Stimulated activated CD4-positive, alpha-beta T cell treated with anti-CD3 and anti-CD28 coated beads, Interleukin-15, amount 100 ng/mL, for 24 hours (primary cell): ENCODE measurements at places on chromosomes 5 and 9.
A peak's percentile ranks its signal among the peaks of the same experiment; 100 is the strongest.

DNA sequence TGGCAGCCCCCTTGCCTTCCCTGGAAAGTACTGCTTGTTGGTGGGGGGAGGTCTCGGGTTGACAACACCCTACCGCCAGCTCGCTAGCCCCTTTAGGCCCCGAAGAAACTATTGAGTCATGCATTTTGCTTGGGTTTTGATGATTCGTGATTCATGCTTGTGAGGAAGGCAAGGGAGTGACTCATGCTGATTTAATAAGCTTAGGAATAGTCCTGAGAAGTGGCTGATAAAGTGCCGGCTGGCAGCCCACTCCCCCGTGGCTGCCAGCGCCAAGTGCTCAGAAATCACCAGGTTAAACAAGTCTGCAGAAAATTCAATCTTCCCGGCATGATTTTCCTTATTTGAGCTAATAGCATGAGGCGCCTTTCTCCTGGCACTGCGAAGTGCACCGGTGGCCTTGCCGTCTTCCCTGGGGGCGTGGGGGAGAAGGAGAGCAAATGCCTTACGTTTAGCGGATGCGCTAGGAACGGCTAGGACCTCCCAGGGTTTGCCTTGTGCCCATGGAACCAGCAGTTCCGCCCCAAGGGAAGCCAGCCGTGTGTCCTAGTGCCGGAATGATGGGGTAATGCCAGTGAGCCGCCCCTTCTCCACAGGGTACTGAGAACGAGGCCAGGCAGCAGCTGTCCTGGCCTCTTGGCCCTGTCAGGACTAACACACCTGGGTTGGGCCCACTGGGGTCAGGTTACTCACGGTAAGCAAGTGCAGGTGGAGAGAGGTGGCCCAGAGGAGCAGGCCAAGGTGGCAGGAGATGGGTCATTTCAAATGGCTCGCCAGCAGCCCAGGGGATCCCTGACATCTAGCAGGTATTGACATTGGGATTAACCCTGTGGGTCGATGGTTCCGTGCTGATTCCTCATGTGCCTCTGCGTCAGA lies 151.9 kb downstream of the MACROH2A1 start:
- peak; percentile 16 for DNase-seq

GRCh38 chr5:95424016-95424415 lies 32.9 kb downstream of the FAM81B start:
- no peak for DNase-seq

DNA sequence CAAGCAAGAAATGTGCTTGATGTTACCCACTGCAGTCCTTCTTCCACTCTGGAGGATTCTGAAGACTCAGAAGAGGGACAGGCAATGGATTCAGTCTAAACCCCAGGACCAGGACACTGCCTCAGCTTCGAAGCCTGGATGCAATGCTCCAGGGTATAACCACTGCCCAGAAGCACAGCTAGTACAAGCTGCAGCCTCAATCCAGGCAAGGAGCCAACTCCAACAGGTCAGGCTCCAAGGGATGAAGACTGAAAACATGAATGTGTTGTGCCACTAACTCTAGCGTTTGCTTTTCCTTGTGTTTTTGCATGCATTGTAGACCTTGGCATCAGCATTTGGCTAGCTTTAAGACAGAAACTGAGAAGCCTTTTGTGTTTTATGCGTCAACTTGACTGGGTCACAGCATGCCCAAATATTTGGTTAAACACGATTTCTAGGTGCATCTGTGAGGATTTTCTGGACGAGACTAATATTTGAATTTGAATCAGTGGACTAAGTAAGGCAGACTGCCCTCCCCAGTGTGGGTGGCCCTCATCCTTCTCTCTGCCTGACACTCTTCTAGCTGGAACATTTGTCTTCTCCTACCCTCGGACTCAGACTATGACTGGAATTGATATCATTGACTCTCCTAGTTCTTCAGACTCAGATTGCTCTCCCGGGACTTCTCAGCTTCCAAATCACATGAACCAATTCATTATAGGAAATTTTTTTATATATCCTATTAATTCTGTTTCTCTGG lies 20.5 kb upstream of the GPX3 start:
- no peak for DNase-seq

- DNase-seq, result no peak
These were observed 296.1 kb upstream of the DMAC1 start for GRCh38 chr9:8095672-8096086.

DNA sequence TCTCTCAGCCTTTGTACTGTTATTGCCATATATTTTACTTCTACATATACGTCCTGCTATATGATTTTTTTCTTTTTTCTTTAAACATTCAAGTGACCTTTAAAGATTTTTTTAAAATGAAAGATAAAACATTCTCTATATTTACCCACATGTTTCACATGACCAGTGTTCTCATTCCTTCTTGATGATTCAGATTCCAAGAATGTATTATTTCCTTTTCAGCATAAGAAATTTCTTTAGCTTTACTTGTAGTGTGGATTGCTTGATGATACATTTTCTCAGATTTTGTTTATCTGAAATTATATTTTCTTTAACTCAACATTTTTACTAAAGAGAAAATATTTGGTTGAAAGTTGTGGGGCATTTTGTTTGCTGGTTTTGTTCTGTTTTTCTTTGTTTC lies 792.1 kb downstream of the BRINP1 start:
- no peak for DNase-seq

DNA sequence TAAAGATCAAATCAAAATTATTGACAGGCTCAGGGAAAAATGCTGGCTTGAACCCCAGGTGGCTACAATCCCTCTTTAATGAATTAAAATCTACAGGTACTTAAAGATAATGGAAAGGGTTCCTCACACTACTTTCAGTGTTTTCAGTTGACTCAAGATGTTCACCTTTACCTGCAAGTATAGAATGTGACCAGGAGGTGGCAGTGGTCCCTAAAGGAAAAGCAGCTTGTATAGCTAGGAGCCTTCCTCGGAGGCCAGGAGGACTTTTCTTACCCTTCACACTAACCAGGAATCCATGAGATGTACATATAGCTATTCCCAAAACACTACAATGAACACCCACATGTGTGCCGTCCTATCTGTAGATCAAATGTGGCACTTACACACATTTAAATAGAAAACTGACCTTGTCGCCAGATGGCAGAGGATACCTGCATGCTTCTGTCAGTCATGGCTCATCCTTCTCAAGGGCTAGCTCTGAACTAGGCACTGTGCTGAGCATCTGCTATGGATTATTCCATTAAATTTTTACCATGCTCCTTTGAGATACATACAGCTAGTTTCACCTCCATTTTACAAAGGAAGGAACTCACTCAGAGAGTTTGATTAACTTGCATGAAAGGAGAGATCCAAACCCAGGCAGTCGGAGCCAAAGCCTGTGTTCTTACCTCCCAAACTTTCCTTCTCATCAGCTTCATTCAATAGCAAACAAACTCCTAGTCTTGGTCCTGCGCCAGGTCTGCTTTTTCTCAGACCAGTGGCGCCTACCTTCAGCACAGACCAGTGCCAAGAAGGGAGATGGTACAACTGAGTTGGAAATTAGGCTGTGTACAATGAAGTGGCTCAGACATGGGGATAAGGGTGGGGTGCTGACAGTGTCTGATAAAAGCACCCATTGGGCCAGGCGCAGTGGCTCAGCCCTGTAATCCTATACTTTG lies 24.5 kb downstream of the C9orf152 start:
- DNase-seq, result peak; percentile 69

DNA sequence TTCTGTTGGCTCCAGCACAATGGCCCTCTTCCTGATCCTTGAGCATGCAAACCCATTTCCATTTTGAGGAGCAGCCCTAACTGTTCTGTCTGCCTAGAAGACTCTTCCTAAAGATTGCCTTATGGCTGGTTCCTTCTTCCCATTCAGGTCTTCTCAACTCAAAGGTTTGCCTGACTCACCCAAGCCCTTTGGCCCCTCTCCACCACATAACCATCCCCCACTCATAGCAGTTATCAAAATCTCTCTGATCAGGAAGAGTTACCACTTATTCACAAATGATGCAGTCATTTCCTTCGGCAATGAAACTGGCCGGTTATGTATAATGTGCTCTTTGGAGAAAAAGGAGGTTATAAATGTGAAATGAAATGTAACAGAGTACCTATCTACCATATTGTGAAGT lies 8.9 kb upstream of the POU4F3 start:
- no peak for DNase-seq

DNA sequence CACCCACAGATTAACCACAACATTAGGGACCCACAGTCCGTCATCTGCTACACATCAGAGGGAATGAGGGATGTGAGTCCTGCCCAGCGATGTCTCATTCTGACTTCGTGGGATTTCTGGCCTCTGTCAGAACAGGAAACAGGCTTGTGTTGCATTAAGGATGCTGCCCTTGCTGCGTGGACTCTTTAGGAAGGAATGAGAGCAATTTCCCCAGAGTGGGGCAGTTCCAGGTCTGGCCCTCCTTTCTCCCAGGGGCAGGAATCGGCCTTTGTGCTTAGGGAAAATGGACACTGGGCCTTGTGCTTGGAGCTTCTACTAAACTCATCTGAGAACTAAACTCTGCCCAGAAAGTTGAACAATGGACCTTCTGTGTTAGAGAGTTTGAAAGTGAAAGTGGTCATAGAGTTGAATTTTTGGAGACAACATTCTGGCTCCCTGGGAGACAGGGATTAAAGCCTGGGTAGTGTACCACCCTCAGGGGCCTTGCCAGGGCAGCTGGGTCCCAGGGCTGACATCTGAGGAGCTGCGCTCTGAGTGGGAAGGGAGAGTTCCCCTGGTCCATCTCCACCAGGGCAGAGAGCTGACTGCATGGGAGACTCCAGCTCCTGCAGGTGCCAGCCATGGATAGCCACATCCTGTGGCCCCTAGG lies 37.8 kb upstream of the S1PR3 start:
- DNase-seq, result no peak

DNA sequence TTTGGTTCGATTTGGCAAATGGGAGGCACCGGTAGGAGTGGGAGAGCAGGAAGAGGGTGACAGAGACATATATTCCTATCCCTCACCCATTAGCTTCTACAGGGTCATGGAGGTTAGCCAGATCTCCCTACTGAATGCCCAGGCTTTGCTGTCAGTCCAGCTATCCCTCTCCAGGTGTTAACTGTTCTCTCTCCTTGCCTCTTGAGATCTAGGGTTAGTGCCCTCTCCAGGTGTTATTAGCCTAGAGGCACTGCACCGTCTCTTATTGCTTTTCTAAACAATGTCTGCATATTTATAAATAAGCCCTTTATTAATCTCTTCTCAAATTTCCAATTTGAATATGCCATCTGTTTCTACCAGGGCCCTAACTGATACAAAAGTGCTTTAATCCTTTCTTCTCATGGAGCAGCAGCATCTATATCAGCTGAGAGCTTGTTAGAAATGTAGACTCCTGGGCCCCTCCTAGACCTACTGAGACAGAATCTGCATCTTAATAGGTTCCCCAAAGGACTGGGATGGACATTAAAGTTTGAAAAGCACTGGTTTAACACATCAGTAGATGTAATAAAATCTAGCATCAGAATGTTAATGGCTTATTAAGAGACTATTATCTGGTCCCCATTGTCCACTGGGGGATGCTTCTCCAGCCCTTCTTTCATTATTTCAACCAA lies 322.5 kb upstream of the SLC24A2 start:
- no peak for DNase-seq

- no peak for DNase-seq
These were observed 1.6 kb downstream of the PLCXD3 start for GRCh38 chr5:41508696-41509398.

- DNase-seq, result no peak
These were observed 13.5 kb downstream of the ZNF346 start for GRCh38 chr5:177035976-177036375.

DNA sequence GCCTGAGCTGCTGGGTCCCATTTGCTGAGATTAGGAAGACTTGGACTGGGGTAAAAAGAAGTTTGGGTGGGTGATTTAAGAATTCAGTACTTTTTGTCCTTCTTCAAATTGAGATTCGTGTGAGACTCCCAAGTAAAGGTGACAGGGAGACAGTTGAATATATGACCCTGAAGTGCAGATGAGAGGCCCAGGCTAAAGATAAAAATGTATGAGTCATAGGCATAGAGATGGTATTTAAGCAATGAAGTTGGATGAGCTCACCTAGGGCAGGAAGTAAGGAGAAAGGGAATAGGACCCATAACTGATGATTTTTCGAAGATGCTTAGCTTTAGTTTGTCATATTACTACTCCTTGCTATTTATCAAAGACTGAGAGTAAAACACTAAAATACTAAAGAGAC lies 255.9 kb upstream of the ADRA1B start:
- DNase-seq, result no peak

GRCh38 chr5:128673411-128673957 lies 135.4 kb upstream of the FBN2 start:
- DNase-seq, result no peak

DNA sequence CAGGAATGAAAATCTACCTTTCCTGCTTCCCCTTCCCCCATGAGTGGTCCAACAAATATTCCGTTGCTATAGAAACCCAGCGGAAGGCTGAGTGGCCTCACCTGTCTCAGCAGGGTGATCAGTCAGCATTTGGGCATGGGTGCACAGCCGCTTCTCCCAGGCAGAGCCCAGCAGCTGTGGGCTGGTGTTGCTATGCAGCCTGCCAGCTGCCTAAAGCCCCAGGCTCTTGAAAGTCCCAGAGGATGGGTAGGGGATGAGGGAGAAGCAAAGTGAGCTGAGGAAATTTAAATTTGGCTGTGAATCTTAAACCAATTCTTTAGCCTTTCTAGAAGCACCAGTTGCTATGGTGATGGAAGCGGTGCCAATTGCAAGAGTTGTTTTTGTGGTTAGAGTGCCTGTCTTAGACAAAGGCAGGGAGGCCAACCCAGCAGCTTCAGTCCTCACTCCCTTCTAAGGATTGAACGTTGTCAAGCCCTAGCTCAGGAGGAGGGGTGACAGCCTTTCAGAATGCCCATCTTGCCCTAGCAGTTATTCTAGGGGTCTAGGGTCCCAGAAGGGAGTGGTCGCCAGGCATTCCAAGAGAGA lies 151.5 kb upstream of the PITX1 start:
- DNase-seq, result no peak

DNA sequence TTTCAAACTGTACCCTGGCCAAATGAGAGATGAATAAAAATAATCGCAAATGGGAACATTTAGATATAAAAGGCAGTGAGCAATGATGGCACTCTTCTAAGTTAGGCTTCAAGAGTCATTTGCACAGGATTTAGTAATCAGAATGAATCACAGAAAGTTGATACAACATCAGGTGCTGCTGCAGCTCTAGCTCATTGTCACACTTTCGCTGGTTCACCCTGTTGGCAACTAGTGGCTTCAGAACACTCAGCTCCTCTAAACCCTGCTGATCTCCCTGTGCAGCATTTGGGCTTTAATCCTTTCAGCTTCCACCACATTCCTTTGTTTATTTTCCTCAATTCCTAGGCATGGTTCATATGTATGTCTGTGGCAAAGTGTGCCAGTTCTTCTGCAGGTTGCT lies 2071.2 kb upstream of the CDH6 start:
- no peak for DNase-seq

GRCh38 chr9:115398996-115399395 lies 281.0 kb upstream of the TNC start:
- DNase-seq, result no peak
